ENCODE measurements at places on chromosomes 1 and 21. TPM values are rescaled to one million over a fixed set of nuclear protein-coding genes. Genes with fewer than 3 reads are reported as not detected.

GRCh38 chr1:234271243-234271606, 102.0 kb upstream of the COA6 start:
- H3K36me3 ChIP-seq, result no peaks in the 10 kb centered on the region
- no peak for DNase-seq
- no peaks in the 10 kb centered on the region for H3K27me3 ChIP-seq

Gene LCE1A
- not detected for polyA plus RNA-seq

GRCh38 chr1:157090771-157091170, 8.8 kb downstream of the ETV3L start:
- no peaks in the 10 kb centered on the region for H3K4me1 ChIP-seq
- no peak for DNase-seq
- H3K4me3 ChIP-seq, result no peak overlapping the region
- H3K36me3 ChIP-seq, result no peaks in the 10 kb centered on the region
- H3K27me3 ChIP-seq, result no peaks in the 10 kb centered on the region

Gene RIPPLY3
- polyA plus RNA-seq, result not detected

DNA sequence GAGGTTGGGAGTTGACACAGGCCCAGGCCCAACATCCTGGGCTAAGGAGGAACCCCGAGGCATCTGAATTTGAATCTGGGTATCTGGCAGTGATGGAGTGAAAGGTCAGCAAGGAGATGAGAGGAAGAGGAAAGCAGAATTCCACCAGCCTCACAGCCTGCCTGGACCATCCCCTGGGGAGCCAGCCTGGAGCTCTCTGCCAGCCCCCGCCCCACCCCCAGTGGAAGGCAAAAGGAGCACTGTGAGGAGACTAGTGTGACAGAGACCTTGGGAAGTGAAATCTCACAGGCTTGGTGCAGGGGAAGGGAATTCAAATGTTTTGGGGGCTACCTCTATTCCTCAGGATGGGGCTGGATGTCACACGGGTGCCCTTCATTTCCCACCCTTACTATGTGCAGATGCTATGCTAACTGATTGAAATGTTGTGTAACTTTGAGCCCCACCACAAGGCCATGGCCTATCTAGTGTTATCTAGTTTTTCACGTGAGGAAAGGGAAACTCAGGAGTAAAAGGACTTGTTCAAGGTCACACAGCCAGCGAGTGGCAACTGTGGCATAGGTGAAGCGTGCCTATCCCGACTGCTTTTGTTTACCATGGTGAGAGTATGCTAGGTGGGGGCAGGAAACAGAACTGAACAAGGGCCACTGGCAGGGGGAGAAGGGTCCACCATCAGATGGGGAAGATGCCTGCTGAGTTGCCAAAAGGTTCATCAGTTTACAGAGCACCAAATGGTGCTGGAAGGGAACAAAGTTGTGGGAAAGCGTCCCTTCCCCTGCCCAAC, 29.8 kb downstream of the AHDC1 start:
- H3K4me3 ChIP-seq, result no peak overlapping the region
- H3K27ac ChIP-seq, result peak overlapping the region; percentile 89
- DNase-seq, result peak; percentile 58
- H3K4me1 ChIP-seq, result peaks cover 58% of the 10 kb centered on the region
- H3K36me3 ChIP-seq, result no peaks in the 10 kb centered on the region

Gene GIPC2
- 2.1 TPM for polyA plus RNA-seq

DNA sequence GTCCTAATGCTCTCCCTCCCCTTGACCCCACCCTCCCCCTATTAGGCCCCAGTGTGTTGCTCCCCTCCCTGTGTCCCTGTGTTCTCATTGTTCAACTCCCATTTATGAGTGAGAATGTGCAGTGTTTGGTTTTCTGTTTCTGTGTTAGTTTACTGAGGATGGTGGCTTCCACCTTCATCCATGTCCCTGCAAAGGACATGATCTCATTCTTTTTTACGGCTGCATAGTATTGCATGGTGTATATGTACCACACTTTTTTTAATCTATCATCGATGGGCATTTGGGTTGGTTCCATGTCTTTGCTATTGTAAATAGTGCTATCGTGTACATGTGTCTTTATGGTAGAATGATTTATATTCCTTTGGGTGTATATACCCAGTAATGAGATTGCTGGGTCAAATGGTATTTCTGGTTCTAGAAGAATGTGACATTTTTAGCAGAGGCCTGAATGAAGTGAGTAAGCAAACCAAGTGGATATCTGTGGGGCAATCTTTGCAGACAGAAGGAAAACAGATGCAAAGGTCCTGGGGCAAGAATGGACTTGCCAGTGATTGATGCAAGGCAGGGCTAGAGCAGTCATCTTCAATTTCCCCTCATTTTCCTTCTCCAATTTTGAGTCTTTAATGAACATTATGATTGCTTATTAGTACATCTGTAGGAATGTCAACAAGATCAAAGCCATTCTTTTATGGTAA, 50.2 kb downstream of the UBE4B start:
- peaks cover 1% of the 10 kb centered on the region for H3K4me1 ChIP-seq
- DNase-seq, result no peak
- H3K27ac ChIP-seq, result no peak overlapping the region
- H3K36me3 ChIP-seq, result no peaks in the 10 kb centered on the region
- no peaks in the 10 kb centered on the region for H3K27me3 ChIP-seq

Gene COL16A1
- 194 TPM for polyA plus RNA-seq

- no peaks in the 10 kb centered on the region for H3K27me3 ChIP-seq
- H3K36me3 ChIP-seq, result no peaks in the 10 kb centered on the region
- H3K4me1 ChIP-seq, result no peaks in the 10 kb centered on the region
- H3K27ac ChIP-seq, result no peak overlapping the region
Measured at GRCh38 chr1:218613105-218613504, 268.0 kb downstream of the TGFB2 start.

- H3K36me3 ChIP-seq, result no peaks in the 10 kb centered on the region
- DNase-seq, result no peak
- H3K27me3 ChIP-seq, result no peaks in the 10 kb centered on the region
- no peak overlapping the region for H3K27ac ChIP-seq
- no peak overlapping the region for H3K4me3 ChIP-seq
Measured at GRCh38 chr1:174874331-174875053, 125.3 kb upstream of the CACYBP start.

All from ovary (tissue), 10 donors.